ENCODE measurements at places on chromosomes 6 and 20. TPM values are rescaled to one million over a fixed set of nuclear protein-coding genes. Genes with fewer than 3 reads are reported as not detected.

The COL11A2 gene
- 3.8 TPM for polyA plus RNA-seq

The NKX2-4 gene
- 0.12 TPM for polyA plus RNA-seq

The VNN1 gene
- not detected for polyA plus RNA-seq

The OR2H1 gene
- polyA plus RNA-seq: not detected

The OSBPL2 gene
- polyA plus RNA-seq: 11.7 TPM

The CSTF1 gene
- polyA plus RNA-seq: 78.8 TPM

The LSM14B gene
- 93.9 TPM for polyA plus RNA-seq

The RNF182 gene
- polyA plus RNA-seq: 6.2 TPM

The PROKR2 gene
- polyA plus RNA-seq: 9.5 TPM

The SNX3 gene
- polyA plus RNA-seq: 150 TPM

The VWA7 gene
- 1.1 TPM for polyA plus RNA-seq

The WFDC12 gene
- not detected for polyA plus RNA-seq

The SNHG17 gene
- 59.4 TPM for polyA plus RNA-seq

The C6orf15 gene
- 0.06 TPM for polyA plus RNA-seq

The PAK5 gene
- polyA plus RNA-seq: 0.49 TPM

The FOXQ1 gene
- 0.03 TPM for polyA plus RNA-seq

The EPPIN gene
- 0.06 TPM for polyA plus RNA-seq
